Skeletal muscle cell (primary cell): ENCODE measurements at places on chromosomes 5 and 9.
A peak's percentile ranks its signal among the peaks of the same experiment; 100 is the strongest.

GRCh38 chr5:169273451-169273850, 27.5 kb downstream of the SLIT3 start:
- no peak for DNase-seq

DNA sequence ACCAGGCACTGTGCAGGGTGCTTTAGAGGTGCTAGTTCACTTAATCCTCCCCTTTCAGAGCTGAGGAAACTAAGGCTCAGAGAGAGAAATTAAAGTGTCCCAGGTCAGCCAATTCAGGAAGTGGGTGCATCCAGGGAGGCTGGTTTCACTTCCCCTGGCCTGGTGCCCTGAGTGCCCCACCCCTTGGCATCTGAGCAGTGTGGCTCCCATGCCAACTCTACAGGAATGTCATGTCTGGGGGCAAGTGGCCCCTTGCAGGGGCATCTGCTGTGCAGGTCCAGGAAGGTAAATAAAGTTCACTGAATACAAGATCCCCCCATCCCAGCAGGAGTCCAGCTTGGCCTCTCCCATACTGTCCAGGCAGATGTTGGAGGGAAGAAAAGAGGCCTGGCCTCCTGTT, 4.4 kb upstream of the N4BP3 start:
- DNase-seq, result no peak

- DNase-seq, result no peak
These were observed 845 bp downstream of the ADGRD2 start for GRCh38 chr9:124450931-124451661.

- DNase-seq, result no peak
These were observed 12.7 kb downstream of the MEF2C start for GRCh38 chr5:88870285-88870684.

GRCh38 chr5:18305288-18305924, 671.1 kb downstream of the TAF11L14 start:
- DNase-seq, result no peak

- DNase-seq, result no peak
These were observed 76.0 kb upstream of the TBCA start for GRCh38 chr5:77852068-77852513.

- no peak for DNase-seq
These were observed 181.0 kb upstream of the MAST4 start for GRCh38 chr5:66415208-66415607.

GRCh38 chr5:79938468-79938867, 52.6 kb downstream of the MTX3 start:
- no peak for DNase-seq

GRCh38 chr5:14164164-14165163, 21.3 kb downstream of the TRIO start:
- DNase-seq, result no peak

- DNase-seq, result no peak
These were observed 34.2 kb upstream of the MIER3 start for GRCh38 chr5:56985936-56986625.

DNA sequence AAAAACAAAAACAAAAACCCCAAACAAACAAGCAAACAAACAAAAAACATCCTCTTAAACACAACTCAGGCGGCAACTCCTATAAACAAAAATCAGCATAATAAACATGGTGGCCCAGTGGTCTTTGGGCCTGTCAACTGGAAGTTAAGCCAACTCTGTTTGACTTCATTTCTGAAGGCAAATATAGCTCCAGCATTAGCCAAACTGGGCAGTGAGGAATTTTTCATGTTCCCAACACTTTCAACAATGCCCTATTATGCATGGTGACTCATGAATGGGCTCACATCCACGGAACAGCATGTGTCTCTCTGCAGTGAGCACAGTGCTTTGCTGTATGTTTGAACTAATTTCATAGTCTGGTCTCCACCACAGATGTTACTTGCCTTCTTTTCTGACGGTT, 143.9 kb upstream of the STC2 start:
- DNase-seq, result peak; percentile 97

DNA sequence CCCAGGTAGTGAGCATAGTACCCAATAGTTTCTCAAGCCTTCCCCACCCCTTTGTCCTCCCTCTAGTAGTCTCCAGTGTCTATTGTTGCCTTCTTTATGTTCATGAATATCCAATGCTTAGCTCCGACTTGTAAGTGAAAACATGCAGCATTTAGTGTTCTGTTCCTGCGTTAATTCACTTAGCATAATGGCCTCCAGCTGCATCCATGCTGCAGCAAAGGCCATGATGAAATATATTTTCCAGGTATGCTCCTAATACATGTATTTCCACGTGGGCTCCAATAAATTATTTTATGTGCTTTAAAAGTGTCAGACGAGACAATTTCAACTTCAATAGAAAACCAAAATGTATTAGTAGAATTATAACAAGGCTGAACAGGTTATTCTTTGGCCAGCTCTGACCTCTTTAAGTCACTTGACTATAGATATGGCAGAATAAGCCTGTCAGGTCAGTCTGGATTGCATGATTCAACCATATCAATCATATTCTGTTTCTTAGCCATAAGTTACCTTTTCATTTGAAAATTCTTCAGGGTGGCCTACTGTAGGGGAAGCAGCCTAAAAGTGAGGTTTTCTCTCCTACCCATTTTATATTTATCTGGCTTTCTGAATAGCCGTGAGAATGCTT, 2291.6 kb upstream of the WWC1 start:
- DNase-seq, result no peak

GRCh38 chr9:131918481-131918880, 161.2 kb downstream of the MED27 start:
- no peak for DNase-seq

GRCh38 chr9:31359071-31359470, 1025.4 kb upstream of the ACO1 start:
- no peak for DNase-seq

DNA sequence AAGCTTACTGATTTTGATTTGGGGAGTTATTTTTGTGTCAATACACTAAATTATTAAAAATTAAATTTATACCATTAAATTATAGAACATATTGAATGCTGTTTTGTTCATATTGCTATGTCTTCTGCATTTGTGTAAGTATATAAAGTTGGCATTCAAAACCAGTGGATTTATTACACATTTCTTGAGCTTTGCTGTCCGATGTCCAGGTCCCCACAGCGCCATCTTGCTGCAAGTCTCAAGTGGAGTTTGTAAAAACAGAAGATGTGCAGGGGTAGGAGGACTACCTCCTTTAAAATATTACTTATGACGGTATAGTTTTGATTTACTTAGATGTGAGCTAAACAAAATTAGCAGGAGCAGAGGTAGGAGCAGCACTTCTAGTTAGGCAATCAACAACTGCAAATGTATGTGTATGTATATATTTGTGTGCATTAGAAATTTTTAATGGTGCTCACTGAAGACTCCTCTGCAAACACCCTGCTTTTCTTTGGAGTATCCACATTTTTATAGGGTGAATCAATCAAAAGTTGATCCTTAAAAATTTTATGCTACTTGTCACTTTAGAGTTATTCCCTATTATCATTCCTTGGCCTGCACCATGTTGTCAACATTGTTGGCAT, 37.4 kb downstream of the CPEB4 start:
- no peak for DNase-seq

DNA sequence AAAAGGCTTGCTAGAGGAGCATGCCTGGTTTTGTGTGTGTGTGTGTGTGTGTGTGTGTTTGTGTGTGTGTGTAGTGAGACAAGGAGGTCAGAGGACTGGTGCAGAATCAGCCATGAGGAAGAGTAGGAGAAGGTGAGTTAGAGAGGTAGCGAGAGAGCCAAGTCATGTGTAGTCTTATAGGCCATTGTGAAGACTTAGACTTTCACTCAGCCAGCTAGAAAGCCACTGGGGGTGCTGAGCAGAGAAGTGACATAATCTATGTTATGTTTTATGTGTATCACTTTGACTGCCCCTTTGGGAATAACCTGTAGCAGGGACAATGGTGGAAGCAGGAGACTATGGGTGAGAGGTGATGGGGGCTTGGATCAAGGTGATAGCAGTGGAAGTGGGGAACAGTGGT, 180.5 kb upstream of the CLINT1 start:
- no peak for DNase-seq

GRCh38 chr9:88501086-88501485, 33.9 kb upstream of the NXNL2 start:
- no peak for DNase-seq

- DNase-seq, result peak; percentile 12
These were observed 118.8 kb downstream of the WNK2 start for GRCh38 chr9:93302586-93303257.

GRCh38 chr5:168364151-168364661, 72.8 kb downstream of the WWC1 start:
- peak; percentile 47 for DNase-seq

GRCh38 chr9:17319864-17320263, 185.0 kb downstream of the CNTLN start:
- DNase-seq, result no peak

GRCh38 chr9:14111696-14112095, 202.2 kb downstream of the NFIB start:
- DNase-seq, result no peak

- DNase-seq, result no peak
These were observed 438.4 kb downstream of the RAB3C start for GRCh38 chr5:59021286-59021673.

GRCh38 chr9:113511856-113512761, 48.6 kb downstream of the RGS3 start:
- DNase-seq, result no peak

GRCh38 chr5:167442922-167443321, 848.5 kb upstream of the WWC1 start:
- peak; percentile 49 for DNase-seq

GRCh38 chr9:126239515-126239914, 87.1 kb upstream of the MVB12B start:
- DNase-seq, result no peak

DNA sequence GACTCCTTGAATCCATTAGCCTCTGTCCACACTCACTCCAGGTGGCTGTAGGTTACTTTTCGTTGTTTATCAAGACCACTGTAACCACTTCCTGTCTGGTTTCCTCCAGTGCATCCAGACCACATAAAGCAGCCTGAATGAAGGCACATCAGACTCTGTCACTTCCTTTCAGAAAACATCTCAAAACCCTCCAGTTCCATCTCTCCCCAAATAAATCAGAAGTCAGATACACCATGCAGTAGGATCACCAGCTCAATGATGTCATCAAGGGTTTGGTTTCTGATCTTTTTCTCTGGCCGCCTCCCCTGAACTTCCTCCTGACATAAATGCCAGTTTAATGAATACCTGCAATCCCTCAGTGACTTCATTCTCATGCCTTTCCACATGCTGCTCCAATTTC, 161.2 kb downstream of the ZNF462 start:
- DNase-seq, result no peak

- no peak for DNase-seq
These were observed 4.3 kb upstream of the CLPTM1L start for GRCh38 chr5:1349246-1349645.

DNA sequence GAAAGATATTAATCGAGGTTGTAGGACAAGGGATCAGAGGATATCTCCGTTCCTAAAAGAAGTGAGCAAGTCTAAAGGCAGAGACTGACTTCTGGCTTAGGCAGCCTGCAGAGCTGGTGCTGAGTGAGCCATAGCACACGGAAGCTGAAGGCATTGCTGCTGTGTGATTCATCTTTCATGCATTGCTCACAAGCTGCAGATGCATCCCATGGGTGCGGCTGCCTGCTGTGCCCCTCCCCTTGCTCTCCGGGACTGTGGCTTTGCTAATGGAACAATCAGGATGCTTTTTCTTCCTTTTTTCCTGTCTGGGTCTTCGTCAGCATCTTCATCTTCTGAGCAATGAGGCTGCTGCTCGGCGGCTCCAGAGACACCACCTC, 341.4 kb downstream of the DIRAS2 start:
- peak; percentile 89 for DNase-seq

- DNase-seq, result no peak
These were observed 40.2 kb downstream of the SH3RF2 start for GRCh38 chr5:145976431-145977155.

- no peak for DNase-seq
These were observed 10.5 kb upstream of the OLFM1 start for GRCh38 chr9:135076876-135077430.

GRCh38 chr5:147303976-147304375, 69.2 kb downstream of the STK32A start:
- peak; percentile 53 for DNase-seq

DNA sequence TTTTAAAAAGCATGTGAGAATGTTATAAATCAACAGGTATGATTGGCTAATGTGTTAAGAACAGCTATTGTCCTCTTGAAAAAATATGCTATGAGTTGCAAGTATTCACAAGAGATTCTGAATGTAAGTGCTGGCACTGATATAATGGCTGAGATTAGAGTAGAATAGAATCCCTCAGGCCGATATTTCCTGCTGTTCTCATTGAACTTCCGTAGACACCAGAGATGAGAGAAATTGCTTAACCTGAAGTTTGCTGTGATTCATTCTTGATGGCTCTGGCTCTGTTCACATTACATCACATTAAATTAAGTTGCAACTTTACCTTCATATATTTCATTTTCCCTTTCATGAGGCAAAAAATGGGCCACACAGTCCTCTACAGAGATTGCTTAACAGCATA, 114.5 kb downstream of the BAAT start:
- DNase-seq, result no peak

DNA sequence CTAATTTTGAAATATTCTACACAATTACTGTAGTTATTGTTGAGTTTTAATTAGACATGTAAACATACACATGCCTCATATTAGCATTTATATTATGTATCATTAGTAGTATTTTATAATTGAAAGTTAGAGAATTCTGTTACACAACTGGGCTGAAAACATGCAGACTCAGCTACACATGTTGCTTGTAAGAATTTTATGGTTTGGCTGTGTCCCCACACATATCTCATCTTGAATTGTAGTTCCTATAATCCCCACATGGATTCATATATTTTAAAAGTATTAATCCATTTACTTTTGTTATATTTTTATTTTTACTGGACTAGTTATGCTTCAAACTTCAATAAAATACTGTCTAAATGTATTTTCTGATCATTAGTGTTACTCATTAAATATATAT, 2075.3 kb upstream of the C9orf72 start:
- DNase-seq, result no peak

DNA sequence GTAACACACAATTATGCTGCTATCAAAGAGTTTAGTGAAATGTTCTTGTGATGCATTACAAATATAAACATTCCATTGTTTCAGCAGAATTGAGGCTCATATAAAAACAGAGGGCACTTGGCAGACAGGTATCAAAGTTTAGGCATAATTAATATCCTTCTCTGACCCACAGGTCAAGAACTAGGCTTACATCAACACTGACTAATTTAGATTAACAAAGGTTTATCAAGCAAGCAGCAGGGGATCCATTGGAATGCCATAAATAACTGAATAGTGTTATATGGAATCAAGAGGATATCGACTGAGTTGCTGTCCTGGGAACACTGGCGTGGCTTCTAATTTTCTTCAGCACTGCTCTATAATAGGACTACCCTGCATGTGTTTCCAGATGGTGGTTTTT, 414.5 kb upstream of the ARRDC3 start:
- no peak for DNase-seq

- DNase-seq, result no peak
These were observed 45.8 kb upstream of the RNF38 start for GRCh38 chr9:36445800-36446361.

DNA sequence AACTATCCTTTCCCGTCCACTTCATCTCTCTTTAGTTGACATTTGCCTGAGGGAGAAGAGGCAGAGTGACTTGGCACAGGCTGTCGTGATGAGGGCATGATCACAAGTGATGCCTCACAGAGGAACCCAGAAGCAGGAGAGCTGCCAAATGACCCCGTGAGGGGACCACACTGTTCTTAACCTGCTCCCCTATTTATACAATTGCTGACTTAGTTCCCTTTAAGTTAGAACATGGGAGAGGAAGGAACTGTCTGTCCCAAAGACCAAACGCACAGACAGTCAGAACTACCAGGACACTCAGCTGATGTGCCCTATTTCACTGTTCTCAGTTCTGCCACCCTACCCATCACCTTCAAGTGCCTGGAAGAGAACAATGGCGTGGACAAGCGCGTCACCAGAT, 73.7 kb downstream of the SLC1A3 start:
- no peak for DNase-seq
